ENCODE measurements at places on chromosomes 1 and 21.

DNA sequence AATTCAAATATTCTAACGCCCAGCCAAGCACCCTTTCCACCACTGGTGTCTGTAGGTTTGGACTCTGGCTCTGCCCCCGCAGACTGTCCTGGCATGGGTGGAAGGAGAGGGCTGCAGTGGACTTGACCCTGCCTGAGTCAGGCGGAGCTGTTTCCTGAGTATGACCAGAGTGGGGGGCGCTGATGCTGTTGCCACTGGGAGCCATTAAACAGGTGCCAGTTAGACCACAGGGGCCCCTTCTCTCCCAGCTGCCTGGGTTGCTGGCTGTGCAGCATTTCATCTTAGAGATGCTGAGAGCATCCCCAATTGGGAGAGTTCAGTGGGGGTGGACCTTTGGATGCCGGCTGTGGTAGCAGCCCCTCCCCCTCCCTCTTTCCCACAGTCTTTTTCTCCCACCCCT lies 539.5 kb downstream of the MATN1 start:
- DNase-seq: no peak

DNA sequence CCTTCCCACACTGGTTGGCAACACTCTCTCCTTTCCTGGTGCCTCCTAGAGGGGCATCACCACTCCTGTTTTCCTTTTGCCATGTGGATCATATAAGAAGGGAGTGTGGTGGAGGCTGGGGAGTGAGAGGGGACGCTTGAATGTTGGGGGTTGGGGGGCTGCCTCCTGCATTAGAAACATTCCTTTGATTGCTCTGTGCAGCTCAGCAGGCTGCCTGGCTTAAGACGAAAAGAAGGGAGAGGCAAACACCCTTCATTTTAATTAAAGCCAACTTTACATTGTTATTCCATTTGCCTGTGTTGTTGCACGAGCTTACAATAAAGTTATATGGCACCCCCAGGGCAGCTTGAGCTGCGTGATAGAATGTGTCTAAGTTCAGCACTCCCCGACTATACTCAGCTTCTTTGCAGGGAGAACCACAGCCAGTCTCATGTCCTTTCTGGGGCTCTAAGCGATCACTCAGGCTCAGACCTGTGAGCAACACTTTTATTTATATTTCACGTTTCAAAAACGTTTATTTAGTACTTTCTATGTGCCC lies 57.4 kb downstream of the FOXD2 start:
- DNase-seq: no peak

DNA sequence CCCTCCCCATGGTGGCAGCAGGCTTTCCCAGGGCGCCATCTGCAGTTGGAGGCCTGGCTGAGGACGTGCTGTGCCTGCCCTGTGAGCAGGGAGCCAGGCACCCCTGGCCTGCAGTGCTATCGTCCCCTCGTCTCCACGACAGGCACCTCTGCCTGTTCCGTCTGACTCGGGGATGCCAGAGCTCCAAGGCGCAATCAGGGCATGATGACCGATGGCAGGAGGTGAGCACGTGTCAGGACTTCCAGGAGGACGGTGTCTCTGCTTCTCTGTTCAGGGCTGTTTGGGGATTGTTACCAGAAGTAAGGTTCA lies 125.2 kb downstream of the PCBP3 start:
- no peak for DNase-seq

DNA sequence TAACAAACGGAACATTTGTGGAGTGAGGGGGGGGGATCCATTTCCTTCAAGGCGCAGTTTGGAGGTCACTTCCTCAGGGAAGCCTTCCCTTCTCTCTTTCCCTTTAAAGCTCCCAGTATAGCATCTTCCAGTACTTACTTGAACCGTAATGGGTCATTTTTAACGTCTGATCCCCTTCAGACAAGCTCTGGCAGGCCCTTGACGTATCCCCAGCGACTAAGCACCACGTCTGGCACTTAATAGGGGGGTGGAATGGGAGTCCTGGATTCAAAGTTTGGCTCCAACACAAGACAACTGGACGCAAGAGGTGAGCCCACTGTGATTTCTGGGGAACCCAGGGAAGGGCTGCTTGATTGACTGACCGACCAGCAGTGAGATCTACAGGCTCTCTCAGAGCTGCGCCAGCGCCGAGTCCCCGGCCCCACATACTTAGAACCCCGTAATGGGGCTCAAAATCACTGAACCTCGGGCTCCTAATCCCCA lies 441 bp downstream of the YARS1 start:
- DNase-seq: no peak

DNA sequence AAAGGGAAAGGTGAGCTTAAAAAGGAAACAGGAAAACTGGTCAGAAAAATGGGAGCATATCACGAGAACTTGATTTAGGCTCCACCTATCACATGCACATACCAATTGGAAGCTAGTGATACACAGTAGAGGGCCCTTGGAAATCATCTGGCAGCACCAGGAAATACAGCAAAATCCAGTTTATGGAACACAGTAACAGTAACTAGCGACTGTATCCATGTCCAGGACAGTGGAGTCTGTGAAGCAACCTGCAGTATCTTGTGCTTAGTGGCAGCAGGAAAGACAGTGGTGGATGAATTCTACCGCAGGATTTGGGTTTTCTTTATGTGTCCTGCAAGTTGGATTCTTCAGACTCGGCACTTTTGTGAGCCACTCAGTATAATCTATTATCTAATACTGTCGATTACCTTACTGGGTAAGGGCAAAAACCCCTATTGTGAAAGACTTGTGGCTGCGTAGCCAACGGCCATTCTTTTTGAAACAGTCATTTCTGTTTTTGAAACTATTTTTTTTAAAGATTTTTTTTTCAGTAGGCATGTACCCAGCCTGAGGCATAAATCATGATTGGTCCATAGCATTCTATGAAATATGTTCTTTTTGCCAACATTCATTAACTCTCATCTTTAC lies 1.6 kb upstream of the KDM4A start:
- DNase-seq: no peak

DNA sequence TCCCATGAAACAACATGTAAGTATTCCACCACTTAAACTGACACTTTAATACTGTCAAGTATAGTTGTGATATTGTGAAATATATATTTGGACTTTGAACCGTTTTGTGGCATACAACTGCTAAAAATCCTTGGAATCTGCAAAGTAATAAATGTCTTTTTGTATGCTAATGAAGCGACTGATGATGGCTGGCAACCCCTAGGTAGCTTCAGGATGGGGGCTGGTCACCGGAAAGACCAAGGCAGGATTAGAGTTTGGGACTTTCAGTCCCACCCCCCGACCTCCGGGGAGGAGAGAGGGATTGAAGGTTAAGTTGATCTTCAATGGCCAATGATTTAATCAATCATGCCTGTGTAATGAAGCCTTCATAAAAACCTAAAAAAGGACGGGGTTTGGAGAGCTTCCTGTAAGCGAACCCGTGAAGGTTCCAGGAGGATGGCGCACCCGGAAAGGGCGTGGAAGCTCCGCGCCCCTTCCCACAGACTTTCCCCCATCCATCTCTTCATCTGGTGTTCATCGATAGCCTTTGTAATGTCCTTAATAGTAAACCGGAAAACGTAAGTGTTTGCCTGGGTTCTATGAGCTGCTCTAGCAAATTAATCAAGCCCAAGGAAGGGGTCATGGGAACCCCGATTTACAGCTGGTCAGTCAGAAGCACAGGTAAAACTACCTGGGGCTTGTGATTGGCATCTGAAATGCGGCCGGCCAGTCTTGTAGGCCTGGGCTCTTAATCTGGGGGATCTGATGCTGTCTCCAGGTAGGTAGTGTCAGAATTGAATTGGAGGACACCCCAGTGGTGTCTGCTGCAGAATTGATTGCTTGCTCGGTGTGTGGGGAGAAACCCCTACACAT lies 1.8 kb upstream of the ZNF281 start:
- no peak for DNase-seq

DNA sequence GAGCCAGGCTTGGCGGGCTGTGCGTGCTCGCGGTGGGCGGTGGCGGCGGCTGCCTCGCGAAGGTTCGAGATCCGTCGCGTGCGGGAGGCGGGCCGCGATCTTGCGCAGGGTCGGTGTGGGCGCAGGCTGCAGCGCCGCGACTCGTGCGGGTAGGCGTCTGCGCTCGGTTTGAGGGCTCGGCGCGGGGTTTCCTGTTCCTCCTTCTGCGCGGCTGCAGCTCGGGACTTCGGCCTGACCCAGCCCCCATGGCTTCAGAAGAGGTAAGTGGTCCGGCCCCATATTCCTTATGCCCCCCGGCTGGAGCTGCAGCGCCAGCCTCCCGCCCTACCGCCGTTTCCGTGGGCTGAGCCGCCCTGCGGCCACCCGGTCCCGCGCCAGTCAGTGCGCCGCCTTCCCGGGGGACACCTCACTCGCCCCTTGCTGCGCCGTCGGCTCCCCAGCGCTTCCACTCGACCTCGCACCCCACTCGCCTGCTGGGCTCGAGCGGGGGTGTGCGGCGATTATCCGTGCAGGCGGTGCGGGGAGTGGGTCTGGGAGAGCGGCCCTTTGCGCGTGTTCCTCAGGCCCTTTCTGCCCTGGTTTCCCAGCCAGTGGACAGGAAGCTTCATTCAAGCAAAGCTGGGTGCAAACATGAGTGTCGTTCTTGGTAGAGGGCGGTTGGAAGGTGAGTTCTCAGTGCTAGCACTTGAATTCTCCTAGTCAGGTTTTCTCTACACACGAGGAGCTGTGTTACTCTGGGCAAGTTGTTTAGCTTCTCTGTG lies at the start of gene CACYBP:
CACYBP (plus strand) TSS at position 12 of the 761 bp plus-strand sequence; CDS start at position 246, 234 bp downstream.
- DNase-seq: no peak

- DNase-seq: no peak
Measured at GRCh38 chr1:150696162-150696561, 792 bp downstream of the GOLPH3L start.

DNA sequence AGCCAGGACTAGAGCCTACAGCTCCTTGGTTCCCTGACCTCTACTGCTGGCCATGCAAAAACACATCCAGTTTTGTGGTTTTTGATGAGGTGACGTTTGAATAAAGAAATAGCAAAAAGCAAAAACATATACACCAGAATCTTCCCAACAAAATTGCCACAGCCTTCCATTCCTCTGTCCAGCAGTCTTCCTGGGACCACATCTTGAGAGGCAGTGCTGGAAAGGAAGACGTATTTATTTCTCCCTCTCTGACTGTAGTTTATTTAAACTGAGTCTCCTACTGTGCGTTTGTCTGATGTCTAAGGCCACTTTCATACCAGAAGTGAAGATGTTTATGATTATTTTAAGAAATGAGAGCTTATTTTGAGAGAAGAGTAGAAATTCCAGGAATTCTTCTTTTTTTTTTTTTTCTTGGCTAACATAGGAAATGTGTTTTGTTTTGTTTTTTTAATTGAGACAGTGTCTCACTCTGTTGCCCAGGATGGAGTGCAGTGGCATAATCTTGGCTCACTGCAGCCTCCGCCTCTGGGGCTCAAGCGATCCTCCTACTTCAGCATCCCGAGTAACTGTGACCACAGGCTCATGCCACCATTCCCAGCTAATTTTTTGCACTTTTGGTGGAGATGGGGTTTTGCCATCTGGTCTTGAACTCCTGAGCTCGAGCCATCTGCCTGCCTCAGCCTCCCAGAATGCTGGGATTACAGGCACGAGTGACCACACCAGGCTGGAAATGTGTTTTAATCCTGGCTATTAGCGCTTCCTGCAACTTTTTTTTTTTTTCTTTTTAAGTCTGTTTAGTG lies 118.5 kb downstream of the ITSN1 start:
- peak; percentile 75 for DNase-seq

DNA sequence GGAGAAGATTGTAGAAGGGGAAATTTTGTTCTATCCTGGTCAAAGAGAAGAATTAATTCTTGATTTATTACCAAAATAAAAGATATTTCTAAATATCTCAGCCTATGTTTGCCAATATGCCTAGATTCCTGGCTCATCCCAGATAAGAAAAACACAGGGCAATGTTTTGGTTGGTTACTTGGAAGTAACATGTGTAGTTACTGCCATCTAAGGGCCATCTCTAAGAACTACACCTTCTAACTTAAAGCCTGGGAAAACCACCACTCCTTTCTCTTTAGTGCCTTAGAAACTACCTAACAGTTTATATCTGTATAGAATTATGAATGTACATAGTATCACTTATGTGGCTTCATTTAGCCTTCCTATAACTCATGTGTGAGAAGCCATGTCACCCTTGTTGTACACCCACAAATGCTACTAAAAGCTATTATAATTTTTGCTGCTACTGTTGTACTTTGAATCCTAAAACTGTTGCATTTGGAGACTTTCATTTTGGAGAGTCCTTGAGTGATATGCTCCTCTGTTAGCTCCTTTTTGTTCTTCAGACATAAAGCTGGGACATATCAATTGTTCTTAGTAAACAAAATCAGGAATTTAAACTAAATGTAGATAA lies 4.5 kb downstream of the AIM2 start:
- no peak for DNase-seq

GRCh38 chr1:224488806-224489499 lies 54.4 kb upstream of the WDR26 start:
- no peak for DNase-seq

GRCh38 chr1:219038398-219038797 lies 135.3 kb upstream of the LYPLAL1 start:
- no peak for DNase-seq

DNA sequence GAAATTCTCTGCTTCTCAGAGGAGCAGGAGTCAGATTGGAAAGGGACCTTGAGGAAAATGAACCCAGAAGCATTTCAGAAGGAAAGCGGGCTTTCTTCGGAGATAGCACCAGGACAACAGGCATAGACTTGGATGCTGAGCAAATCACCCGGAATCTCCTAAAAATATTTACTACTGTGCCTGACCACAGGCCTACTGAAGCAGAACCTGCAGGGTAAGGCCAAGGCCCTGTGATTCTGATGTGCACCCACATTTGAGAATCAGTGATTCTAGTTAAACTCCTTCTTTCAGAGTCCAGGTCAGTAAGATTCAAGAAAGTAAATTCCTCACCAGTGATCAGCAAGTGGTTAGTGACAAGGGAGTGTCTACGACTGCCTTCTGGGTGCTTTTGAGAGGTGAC lies 307.3 kb upstream of the DUSP10 start:
- no peak for DNase-seq

- no peak for DNase-seq
Measured at GRCh38 chr1:57858740-57859139, 434.9 kb upstream of the DAB1 start.

DNA sequence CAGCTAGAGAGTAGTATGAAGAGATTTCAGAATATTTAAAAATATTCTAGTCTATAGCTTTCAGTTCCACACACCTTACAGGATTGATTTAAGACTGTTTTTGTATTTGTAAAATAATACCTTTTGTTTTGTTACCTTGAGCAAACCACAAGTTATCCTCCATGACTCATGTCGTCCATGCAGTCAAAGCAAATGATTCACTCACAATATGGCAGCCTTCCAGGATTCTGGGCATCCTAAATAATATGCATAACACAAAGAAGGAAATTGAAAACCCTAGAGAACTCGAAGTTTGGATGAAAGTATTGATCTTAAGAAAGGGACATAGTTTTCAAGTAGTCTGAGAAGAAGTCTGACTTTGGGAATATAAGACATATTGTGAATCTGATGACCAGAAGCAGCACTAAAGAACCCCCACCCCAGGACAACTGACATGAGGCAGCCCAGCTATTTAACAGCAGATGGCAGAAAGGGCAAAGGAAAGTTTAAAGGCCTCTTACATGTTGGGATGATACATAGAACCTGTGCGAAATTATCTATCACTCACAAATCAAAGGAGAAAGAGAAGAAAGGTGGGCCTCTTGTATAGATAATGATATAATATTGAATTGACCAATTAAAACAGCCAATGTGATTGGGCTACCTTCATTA lies 857.9 kb downstream of the BRINP3 start:
- no peak for DNase-seq

Measured in GM04504 (cell line).